ENCODE measurements at places on chromosomes 3 and 15. TPM values are rescaled to one million over a fixed set of nuclear protein-coding genes. Genes with fewer than 3 reads are reported as not detected.

GRCh38 chr15:63491116-63491827, 13.1 kb upstream of the USP3 start:
- no peak for DNase-seq
- H3K36me3 ChIP-seq: no peaks in the 10 kb centered on the region
- H3K27ac ChIP-seq: no peak overlapping the region
- H3K4me1 ChIP-seq: peaks cover 30% of the 10 kb centered on the region
- H3K27me3 ChIP-seq: no peaks in the 10 kb centered on the region
- H3K4me3 ChIP-seq: no peak overlapping the region

- no peaks in the 10 kb centered on the region for H3K36me3 ChIP-seq
- no peak overlapping the region for H3K27ac ChIP-seq
- no peaks in the 10 kb centered on the region for H3K27me3 ChIP-seq
- DNase-seq: no peak
- H3K4me3 ChIP-seq: no peak overlapping the region
Measured at GRCh38 chr3:17747890-17748247, 5.4 kb upstream of the TBC1D5 start.

DNA sequence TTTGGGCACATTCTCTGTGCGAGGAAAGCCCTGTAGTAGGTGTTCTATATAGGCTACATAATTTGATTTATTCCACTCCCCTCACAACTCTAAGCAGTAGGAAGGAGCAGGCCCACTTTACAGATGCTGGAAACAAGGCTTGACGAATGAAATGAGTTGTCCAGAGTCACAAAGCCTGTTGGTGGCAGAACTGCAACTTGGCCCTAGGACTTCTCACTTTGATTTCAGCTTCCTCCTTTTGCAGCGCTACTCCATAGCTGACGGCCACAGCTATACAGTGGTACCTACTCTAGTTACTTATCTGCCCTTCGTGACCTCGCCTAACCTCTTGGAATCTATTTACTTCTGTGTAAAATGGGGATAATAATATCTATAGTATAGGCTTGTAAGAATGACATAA, 2.5 kb upstream of the IRAK2 start:
- no peaks in the 10 kb centered on the region for H3K4me1 ChIP-seq
- H3K36me3 ChIP-seq: no peaks in the 10 kb centered on the region
- H3K4me3 ChIP-seq: no peak overlapping the region

- no peaks in the 10 kb centered on the region for H3K4me1 ChIP-seq
- H3K27ac ChIP-seq: no peak overlapping the region
- no peaks in the 10 kb centered on the region for H3K27me3 ChIP-seq
- no peak for DNase-seq
- H3K36me3 ChIP-seq: no peaks in the 10 kb centered on the region
Measured at GRCh38 chr3:44318891-44319311, 19.7 kb upstream of the TCAIM start.

DNA sequence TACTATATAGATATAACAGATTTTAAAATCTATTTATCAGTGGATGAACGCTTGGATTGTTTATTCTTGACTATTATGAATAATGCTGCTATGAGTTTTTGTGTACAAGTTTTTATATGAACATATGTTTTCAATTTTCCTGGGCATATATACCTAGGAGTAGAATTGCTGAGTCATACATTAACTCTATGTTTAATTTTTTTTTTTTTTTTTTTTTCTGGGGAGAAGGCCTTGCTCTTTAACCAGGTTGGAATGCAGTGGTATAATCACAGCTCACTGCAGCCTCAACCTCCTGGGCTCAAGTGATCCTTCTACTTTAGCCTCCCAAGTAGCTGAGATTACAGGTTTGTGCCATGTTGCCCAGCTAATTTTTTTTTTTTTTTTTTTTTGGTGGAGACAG, 9.1 kb downstream of the CIDEC start:
- H3K4me3 ChIP-seq: no peak overlapping the region
- no peaks in the 10 kb centered on the region for H3K27me3 ChIP-seq

GRCh38 chr3:42822828-42823227, 13.6 kb downstream of the ACKR2 start:
- H3K4me3 ChIP-seq: no peak overlapping the region
- peak overlapping the region; percentile 98 for H3K27ac ChIP-seq
- no peaks in the 10 kb centered on the region for H3K36me3 ChIP-seq
- H3K27me3 ChIP-seq: no peaks in the 10 kb centered on the region
- H3K4me1 ChIP-seq: peaks cover 54% of the 10 kb centered on the region

DNA sequence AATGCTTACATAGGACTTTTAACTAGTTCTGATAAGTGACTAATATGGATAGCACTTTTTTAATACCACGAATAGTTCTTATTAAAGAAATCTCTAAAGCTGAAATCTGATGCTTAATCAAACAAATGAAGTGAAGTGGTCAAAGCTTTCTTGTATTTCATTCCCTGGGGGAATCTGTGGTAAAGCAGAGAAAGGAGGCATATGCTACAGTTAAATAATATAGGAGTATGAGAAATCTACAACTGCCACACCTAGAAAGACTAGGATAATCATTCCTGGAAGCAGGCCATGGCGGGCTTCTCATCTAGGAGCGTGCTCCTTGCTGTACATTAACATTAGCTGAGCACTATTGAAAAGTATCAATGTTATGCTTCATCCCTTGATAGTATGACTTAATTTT, 835.7 kb downstream of the OTOL1 start:
- H3K4me3 ChIP-seq: no peak overlapping the region
- no peak overlapping the region for H3K27ac ChIP-seq
- no peaks in the 10 kb centered on the region for H3K4me1 ChIP-seq
- no peak for DNase-seq
- no peaks in the 10 kb centered on the region for H3K36me3 ChIP-seq
- H3K27me3 ChIP-seq: no peaks in the 10 kb centered on the region

GRCh38 chr3:174949523-174949922, 90.4 kb downstream of the NAALADL2 start:
- peak; percentile 86 for DNase-seq
- peaks cover 34% of the 10 kb centered on the region for H3K4me1 ChIP-seq
- no peaks in the 10 kb centered on the region for H3K27me3 ChIP-seq
- no peaks in the 10 kb centered on the region for H3K36me3 ChIP-seq

- DNase-seq: no peak
- no peaks in the 10 kb centered on the region for H3K4me1 ChIP-seq
- H3K36me3 ChIP-seq: no peaks in the 10 kb centered on the region
- no peak overlapping the region for H3K27ac ChIP-seq
Measured at GRCh38 chr15:81484086-81484955, 110.3 kb upstream of the TMC3 start.

GRCh38 chr3:134675726-134676256, 25.0 kb upstream of the KY start:
- H3K36me3 ChIP-seq: no peaks in the 10 kb centered on the region
- H3K4me1 ChIP-seq: no peaks in the 10 kb centered on the region

DNA sequence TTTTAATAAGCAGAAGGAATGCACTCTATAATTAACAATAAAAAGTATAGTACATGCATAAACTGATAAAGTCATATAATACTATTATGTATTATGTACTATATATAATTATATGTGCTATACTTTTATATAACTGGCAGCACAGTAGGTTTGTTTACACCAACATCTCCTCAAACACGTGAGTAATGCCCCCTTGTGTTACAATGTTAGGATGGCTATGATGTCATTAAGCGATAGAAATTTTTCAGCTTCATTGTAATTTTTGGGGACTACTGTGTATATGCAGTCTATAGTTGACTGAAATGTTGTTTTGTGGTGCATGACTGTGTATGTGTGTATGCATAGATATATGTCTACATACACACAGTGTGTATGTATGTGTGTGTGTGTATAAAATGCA, 100.6 kb downstream of the SLMAP start:
- H3K27ac ChIP-seq: no peak overlapping the region
- H3K36me3 ChIP-seq: peaks cover 54% of the 10 kb centered on the region
- DNase-seq: peak; percentile 13
- peaks cover 6% of the 10 kb centered on the region for H3K4me1 ChIP-seq

DNA sequence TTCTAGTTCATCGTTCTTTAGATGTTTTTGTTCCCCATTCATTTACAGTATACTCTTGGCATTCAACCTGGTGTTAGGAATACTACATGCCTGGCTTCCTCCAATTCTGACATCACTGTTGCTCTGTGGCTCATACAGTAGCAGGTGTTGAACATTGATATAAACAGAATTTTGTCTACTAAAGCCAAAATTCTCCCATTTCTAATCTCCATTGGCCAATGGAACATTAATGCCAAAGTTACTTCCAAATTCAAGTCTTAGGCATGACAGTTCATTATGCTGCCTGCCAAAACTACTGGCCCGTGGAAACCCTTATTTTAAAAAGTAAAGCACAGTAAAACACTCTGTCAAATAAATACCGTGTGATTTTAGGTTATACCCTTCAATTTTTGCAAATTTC, 368.0 kb downstream of the NAALADL2 start:
- no peak overlapping the region for H3K4me3 ChIP-seq

GRCh38 chr15:60804986-60805949, 326.3 kb upstream of the ICE2 start:
- H3K27me3 ChIP-seq: peaks cover 17% of the 10 kb centered on the region
- no peaks in the 10 kb centered on the region for H3K36me3 ChIP-seq
- peak overlapping the region; percentile 1 for H3K27ac ChIP-seq
- DNase-seq: peak; percentile 88
- peaks cover 6% of the 10 kb centered on the region for H3K4me1 ChIP-seq
- H3K4me3 ChIP-seq: no peak overlapping the region

DNA sequence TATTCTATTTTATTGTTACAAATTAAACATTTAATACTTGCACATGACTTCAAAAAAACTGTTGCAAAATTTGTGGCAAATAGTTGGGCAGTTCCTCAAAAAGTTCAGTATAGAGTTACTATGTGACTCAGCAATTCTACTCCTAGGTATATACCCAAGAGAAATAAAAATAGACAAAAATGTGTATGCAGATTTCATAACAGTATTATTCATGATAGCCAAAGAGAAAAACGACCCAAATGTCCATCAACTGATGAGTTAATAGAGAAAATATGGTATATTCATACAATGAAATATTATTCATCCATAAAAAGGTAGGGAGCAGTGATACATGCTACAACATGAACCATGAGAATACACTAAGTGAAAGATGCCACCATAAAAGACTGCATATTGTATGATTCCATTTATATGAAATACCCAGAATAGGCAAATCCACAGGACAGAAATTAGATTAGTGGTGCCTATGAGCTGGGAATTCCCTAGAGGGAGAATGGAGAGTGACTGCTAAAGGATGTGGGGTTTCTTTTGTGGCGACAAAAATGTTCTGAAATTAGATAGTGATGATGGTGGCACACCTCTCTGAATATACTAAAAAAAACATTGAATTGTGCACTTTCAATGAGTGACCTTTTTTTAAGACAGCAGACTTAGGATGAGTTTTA, 31.6 kb upstream of the CLASP2 start:
- peak; percentile 63 for DNase-seq
- H3K36me3 ChIP-seq: no peaks in the 10 kb centered on the region
- H3K27me3 ChIP-seq: no peaks in the 10 kb centered on the region
- H3K4me3 ChIP-seq: no peak overlapping the region

DNA sequence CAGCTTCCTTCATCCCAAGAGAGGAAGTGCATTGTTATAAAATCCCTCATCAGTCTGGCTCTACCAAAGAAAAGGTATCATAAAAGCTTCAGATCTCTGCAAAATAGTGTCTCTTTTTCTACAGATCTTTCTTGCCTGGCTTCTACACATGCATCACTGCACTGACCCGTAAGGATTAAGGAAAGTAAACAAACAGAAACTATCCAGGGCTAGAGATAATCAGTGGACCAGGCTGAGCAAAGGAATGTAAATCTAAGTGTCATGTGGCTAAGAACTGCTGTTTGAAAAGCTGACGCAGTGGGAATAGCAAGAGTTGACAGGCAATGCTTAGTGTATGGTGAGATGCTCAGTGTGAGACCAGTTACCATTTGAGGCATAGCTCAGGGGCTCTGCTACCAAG, 339.7 kb downstream of the IL5RA start:
- DNase-seq: no peak
- no peak overlapping the region for H3K4me3 ChIP-seq
- peaks cover 64% of the 10 kb centered on the region for H3K27me3 ChIP-seq
- H3K36me3 ChIP-seq: no peaks in the 10 kb centered on the region

GRCh38 chr15:48638963-48639362, 6.5 kb downstream of the FBN1 start:
- peaks cover 18% of the 10 kb centered on the region for H3K4me1 ChIP-seq
- H3K27me3 ChIP-seq: no peaks in the 10 kb centered on the region
- no peak for DNase-seq
- no peak overlapping the region for H3K27ac ChIP-seq

- no peaks in the 10 kb centered on the region for H3K4me1 ChIP-seq
- H3K27ac ChIP-seq: no peak overlapping the region
- no peak overlapping the region for H3K4me3 ChIP-seq
- peaks cover 36% of the 10 kb centered on the region for H3K27me3 ChIP-seq
- DNase-seq: no peak
- H3K36me3 ChIP-seq: no peaks in the 10 kb centered on the region
Measured at GRCh38 chr3:147493666-147494065, 84.5 kb downstream of the ZIC1 start.

DNA sequence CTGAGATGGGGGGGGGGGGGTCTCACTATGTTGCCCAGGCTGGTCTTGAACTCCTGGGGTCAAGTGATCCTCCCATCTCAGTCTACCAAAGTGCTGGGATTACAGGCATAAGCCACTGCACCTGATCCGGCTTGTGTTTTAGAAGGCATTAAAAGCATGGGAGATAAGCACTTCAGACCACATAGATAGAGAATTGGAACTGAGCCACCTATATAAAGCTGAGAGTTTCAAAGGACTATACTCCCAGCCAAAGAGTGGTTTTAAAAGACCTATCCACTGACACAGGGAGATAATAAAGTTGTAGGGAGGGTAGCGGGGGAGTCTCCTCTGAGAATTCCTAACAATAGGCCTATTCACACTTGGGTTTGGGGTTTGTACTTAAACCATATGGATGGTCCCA, 34.8 kb downstream of the DENND4A start:
- H3K36me3 ChIP-seq: peaks cover 12% of the 10 kb centered on the region
- no peak overlapping the region for H3K27ac ChIP-seq
- H3K4me1 ChIP-seq: no peaks in the 10 kb centered on the region
- H3K27me3 ChIP-seq: no peaks in the 10 kb centered on the region

DNA sequence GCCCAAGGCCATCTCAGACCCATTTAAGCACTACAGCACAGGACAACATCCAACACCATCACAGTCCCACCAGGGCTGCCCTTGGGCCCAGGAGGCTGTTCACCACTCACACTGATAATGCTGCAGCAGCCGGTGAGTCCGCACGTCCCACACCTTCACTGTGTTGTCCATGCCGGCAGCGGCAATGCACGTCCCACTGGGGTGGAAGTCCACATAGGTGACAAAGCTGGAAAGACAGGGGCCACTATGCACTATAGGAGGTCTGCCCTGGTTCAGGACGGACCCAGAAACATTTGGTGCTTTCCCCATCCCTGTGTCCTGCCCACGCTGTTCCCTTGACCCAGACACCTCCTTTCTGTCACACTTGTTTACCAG, 8.5 kb downstream of the POC1A start:
- peaks cover 34% of the 10 kb centered on the region for H3K36me3 ChIP-seq
- H3K4me3 ChIP-seq: no peak overlapping the region
- no peaks in the 10 kb centered on the region for H3K27me3 ChIP-seq
- no peak overlapping the region for H3K27ac ChIP-seq

The DNAH1 gene
- 7.6 TPM for total RNA-seq

The USP3 gene
- 59.0 TPM for total RNA-seq

The ZNF662 gene
- total RNA-seq: not detected

The CAMP gene
- 2.4 TPM for total RNA-seq

The LMAN1L gene
- not detected for total RNA-seq

The ITIH4 gene
- 0.58 TPM for total RNA-seq

The CACNA2D2 gene
- not detected for total RNA-seq

The SLC2A2 gene
- not detected for total RNA-seq

The LEO1 gene
- 24.2 TPM for total RNA-seq

The SUCNR1 gene
- not detected for total RNA-seq
